ENCODE measurements at places on chromosomes 7 and 10.
A peak's percentile ranks its signal among the peaks of the same experiment; 100 is the strongest.

GRCh38 chr10:121927318-121927840, 452 bp downstream of the ATE1 start:
- DNase-seq: peak; percentile 45

DNA sequence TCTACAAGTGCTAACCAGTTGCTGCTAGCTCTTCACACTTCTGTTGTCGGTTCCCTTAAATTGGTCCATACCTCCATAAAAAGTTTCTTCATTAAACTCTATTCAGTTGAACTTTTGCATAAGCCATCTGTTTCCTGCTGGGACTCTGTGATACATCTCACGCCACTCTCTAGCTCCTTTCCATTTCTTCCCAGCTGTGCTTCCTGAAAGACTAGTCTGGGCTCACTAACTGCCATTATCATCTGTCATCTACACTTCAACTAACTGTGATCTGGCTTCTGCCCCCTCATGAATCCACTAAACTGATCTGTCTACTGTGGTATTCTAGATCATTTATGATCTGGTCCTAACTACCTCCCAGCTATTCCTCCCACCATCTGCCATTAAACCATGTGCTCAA, 78.3 kb downstream of the ELAPOR2 start:
- no peak for DNase-seq

GRCh38 chr10:74754381-74754821, 72.0 kb upstream of the KAT6B start:
- no peak for DNase-seq

- no peak for DNase-seq
Observed at GRCh38 chr7:77520261-77520660, 16.8 kb upstream of the PTPN12 start.

- DNase-seq: no peak
Observed at GRCh38 chr7:44264221-44264931, 61.0 kb downstream of the CAMK2B start.

- DNase-seq: no peak
Observed at GRCh38 chr7:148620749-148621359, 30.3 kb downstream of the C7orf33 start.

- no peak for DNase-seq
Observed at GRCh38 chr7:107712025-107712424, 31.9 kb upstream of the CBLL1 start.

DNA sequence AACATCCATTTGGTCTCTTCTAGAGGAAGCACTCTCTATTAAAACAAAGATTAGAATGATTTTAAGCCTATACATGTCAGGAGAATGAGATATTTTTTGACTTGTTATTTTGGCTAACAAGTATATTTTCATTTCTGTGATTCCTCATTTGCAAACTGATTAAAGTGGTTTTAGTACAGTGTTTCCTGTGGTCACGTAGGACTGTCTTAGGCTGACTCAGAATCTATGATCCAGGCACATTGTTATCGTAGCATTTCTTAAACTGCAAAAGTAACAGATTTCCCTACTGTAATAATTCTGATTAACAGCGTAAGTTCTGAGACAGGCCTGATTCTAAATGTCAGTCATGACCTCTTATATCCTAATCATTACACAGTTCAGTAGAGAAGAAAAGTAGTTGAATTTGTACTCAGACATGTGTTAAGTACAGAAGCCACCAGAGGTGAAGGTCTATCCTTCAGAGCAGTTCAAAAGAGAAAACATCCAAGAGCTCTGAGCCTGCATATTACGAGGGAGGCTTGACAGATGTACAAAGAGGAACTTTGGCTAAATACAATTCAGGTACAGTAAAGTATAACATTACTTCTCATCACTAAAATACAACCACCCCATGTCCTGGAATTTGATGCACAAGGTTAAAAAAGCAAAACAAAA, 124.1 kb upstream of the TEX47 start:
- no peak for DNase-seq

DNA sequence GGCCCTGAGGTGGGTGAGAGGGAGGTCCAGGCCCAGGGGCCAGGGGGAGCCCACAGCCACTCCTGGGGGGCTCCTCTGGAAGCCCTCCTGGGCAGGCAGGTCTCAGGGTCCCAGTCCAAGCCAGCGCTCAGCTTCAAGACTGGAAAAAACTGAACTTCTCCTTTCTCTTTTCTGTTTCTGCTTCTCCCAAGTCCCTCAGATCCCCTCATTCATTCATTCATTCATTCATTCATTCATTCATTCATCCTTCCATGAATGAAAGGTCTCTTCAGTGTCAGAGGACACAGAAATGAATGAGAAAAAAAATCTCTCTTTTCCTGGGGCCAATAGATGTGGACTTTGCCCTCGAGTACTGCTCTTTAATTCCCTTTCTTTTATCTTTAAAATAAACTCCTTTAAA, 34.6 kb upstream of the PSMG3 start:
- no peak for DNase-seq

- peak; percentile 86 for DNase-seq
Observed at GRCh38 chr7:50368366-50368765, 63.9 kb downstream of the IKZF1 start.

DNA sequence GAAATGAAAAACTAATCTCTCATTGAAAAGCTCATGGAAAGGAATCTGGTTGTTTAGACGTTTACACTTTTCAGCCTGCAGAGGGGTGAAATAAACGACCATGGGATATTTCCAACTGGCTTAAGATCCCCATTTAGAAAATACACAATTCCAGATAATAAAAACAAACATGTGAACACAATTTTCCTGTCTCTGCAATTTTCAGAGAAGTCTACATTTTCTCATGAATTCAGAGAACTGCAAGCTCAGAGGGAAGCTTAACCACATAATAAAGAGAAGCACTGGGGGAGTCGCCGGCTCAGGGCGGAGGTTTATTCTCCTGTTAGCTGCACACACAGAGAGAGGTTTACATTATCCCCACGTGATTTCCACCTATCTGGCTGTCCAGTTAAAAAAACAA, 215.2 kb downstream of the FANK1 start:
- DNase-seq: no peak

- no peak for DNase-seq
Observed at GRCh38 chr7:91634485-91635177, 245.9 kb downstream of the MTERF1 start.

- no peak for DNase-seq
Observed at GRCh38 chr7:111205251-111205650, 114.3 kb downstream of the LRRN3 start.

DNA sequence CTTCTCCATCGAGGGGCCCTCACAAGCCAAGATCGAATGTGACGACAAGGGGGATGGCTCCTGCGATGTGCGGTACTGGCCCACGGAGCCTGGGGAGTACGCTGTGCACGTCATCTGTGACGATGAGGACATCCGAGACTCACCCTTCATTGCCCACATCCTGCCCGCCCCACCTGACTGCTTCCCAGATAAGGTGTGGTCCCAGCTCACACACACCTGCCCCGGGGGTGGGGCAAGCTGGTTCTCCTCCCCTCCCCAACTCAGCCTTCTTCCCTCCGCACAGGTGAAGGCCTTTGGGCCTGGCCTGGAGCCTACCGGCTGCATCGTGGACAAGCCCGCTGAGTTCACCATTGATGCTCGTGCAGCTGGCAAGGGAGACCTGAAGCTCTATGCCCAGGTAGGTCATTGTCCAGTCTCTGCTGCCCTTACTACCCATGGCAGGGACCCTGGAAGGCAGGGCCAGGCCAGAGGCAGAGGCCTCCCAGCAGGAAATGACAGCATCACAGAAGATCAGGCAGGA, 11.0 kb downstream of the FLNC start:
- no peak for DNase-seq

GRCh38 chr7:134920026-134920753, 66.1 kb upstream of the AGBL3 start:
- DNase-seq: peak; percentile 58

DNA sequence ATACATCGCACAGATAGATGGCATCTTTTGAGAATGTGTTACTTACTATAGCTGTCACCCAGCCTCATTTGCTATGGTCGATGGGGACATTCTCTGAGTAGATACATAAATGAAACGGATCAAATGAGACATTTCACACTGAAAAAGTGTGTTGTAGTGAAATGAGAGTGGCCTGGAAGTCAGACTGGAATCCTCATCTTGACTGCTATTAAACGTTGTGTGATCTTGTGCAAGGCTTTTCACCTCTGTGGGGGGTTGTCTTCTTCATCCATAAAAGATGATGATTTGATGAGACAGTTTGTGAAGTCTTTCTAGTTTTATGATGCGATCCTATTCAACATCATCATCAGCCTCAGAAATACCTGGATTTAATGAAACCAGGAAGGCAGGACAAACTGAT, 155.4 kb upstream of the MYO3A start:
- no peak for DNase-seq

DNA sequence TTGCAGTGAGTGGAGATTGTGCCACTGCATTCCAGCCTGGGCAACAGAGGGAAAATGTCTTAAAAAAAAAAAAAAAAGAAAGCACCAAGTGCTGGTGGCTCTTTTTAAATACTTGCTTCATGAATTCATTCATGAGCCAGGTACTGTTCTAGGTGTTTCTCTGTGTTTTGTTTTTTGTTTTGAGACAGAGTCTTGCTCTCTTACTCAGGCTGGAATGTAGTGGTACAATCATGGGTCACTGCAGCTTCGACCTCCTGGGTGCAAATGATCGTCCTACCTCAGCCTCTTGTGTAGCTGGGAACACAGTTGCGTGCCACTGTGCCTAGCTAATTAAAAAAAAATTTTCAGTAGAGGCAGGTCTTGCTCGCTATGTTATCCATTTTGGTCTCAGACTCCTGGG, 5.3 kb downstream of the STOX1 start:
- DNase-seq: no peak

DNA sequence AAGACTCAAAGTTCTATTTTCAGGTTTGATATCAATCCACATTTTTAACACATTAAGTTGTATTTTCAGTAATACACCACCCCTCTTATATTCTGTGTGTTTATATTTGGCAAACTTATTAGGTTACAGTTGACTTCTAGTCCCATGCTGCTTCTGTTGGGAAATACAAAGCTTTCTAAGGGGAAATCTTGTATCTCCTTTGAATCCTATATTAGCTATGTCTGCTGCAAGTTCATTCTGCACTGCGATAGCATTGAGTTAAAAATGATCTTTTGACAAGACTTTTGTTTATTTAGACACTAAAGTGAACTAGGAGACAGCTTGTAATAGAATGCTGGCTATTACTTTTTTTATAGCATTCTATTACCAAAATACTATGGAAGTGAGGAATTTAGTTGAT, 625.1 kb upstream of the ANKRD30A start:
- no peak for DNase-seq

GRCh38 chr7:117184367-117184766, 138.5 kb downstream of the WNT2 start:
- no peak for DNase-seq

DNA sequence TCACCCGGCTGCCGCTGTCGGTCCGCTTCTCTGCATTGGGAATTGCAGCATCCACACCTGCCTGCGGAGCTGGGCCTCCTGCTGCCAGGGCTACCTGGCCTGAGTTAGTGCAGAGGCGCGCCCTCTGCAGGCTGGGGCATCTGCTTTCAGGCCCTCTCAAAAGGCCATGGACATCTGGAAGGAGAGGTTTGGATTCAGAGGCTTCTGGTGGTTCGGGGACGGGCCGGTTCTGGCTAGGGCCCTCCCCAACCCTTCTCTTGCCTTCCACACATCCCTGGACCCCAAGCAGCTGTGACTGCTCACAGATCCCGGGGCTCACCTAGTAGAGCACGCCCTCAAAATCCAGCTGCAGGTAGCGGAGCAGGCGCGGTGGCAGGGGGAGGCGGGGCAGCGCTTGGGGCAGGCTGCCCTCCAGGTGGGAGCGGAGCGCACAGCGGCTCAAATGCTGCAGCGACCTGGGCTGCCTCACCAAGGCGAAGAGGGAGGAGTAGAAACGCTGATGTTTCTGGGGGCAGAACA, 8.4 kb upstream of the GBX1 start:
- DNase-seq: no peak

GRCh38 chr7:92133133-92133736, 1.0 kb downstream of the CYP51A1 start:
- DNase-seq: no peak

- DNase-seq: peak; percentile 98
Observed at GRCh38 chr7:123557398-123558288, at the start of gene NDUFA5. Gene NDUFA5 (minus strand): TSS chr7:123557818. CDS start chr7:123557795, 23 bp downstream.

DNA sequence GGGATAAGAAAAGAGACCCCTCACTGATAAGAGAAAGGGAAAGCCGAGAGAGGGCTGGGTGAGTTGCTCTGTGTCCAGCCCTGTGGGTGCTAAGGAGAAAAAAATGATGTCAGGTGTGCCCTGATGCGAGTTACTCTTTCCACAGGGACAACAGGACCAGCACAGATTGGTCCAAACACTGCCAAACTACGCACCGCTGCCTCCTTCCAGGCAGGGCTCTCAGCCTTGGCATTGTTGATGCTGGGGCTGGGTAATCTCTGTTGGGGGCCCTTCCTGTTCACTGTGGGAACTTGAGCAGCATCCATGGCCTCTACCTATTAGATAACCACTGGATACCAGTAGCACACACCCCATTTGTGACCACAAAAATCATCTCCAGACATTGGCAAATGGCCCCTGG, 10.3 kb upstream of the ATP6V0E2 start:
- no peak for DNase-seq

DNA sequence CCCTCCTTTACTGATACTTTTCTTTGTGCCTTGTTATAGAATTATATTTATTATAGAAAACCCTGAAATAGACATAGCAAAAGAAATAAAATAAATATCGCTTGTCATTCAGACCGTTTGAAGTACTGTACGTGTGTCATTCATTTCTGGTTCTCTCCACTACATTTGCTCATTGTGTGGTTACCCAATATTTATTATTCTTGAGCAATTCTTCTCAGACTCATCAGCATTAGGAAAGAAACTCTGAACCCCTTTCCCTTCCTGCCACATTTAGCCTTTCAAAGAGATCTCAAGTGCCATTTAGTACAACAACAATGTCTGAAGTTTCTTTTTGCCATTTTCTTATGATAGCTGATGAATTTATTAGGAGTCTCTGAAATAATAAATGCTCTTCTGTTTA, 154.1 kb downstream of the KIAA1217 start:
- DNase-seq: no peak

DNA sequence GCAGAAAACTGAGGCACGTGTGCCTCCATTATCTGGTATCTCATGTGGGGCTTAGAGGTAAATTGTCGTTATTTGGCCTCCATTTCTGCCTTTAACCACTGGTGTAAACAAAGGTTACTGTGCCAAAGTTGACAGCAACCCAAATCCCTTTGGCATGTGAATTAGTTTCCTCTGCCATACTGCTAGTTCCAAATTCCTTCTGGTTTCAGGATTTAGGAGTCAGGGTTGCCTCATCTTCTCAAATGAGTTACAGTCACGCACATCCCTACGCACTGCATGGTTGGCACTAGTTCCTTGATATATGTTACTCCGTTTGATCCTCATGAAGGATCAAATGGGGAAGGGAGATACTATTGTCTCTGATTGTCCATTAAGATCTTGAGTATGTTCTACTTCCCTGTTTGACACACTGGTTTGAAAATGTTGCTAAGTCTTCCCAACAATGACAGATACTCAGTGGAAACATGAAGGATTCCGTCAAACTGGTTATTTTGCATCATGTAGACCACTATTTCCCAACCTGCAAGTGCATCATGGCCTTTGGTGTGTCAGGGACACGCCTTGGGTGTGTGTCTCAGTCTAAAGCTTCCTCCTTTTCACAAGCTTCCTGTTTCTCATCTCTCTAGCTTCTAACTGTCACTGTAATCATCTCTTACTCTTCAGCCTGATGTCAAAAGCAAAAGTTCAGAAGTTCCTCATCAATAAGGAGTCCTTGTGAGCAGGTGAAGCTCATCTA, at the start of gene LIPN:
LIPN (plus strand) TSS at position 655 of the 736 bp plus-strand sequence. CDS start 1,386 bp downstream, outside the sequence.
- DNase-seq: no peak
